ENCODE measurements at places on chromosomes 7 and 10.

GRCh38 chr10:50572017-50572491 lies 51.7 kb downstream of the SGMS1 start:
- DNase-seq, result no peak

DNA sequence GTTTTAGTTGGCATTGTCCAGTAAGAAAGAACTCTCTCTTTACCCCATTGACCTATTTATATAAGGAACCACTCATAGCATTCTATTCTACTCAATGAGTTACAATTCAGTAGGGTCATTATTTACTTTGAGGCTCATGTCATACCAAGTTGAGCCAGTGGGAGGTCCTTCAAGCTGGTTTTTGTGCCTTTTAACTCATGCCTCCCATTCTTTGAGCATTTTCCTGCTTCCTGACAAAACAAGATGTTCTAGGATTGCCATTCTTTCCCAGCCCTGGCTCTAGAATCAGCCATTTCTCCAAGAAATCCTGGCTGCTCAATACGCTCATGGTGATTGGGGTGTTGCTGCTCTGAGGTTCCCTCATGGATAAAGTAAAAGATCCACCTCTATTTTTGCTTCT lies 250.1 kb downstream of the ABCA13 start:
- DNase-seq, result no peak

DNA sequence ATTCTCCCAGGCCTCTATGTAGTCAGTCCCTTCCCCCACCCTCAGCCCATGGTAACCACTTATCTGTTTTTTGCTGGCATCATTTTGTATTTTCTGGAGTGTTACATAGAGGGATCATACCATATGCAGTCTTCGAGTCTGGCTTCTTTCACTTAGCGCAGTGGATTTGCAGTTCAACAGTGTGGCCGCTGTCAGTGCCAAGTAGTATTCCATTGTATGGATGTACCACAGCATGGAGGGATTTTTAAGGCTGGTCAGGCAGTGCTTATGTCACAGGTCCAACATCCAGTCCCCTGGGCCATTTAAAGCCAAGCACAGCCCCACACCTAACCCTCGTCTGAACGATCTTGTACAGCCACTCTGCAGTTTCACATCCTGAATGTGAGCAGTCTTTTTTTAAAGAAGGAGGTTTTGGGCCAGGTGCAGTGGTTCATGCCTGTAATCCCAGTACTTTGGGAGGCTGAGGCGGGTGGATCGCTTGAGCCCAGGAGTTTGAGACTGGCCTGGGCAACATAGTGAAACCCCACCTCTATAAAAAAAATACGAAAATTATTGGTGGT lies 121.8 kb downstream of the CUX1 start:
- DNase-seq, result no peak

GRCh38 chr10:100333661-100334440 lies 3.8 kb upstream of the PKD2L1 start:
- no peak for DNase-seq

DNA sequence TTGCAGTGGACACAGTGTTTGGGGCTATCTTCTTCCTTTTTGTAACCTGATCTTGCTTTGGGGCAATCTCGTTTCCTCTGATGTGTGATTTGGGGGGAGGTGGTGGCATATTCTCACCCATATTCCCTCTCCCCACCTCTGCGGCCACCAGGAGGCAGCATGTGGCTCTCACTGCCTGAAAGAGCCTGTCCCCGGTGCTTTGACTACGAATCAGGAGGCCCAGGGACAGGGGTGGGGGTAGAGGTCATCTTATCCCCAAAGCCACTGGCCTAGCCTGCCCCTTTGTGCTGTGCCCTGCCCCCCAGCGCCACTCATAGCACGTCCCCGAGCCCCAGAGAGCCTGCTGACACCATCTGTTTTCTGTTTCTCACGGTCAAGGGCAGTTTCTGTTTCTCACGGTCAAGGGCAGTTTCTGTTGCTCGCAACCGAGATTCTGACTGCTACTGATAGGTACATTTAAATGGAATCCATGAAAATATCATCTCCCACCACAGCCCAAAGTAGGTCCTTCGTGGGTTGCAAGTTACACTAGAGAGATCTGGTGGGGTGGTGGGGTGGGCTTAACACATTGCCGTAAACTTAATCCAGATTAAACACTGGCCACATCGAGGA lies 28.2 kb downstream of the PHYH start:
- DNase-seq, result peak; percentile 46

DNA sequence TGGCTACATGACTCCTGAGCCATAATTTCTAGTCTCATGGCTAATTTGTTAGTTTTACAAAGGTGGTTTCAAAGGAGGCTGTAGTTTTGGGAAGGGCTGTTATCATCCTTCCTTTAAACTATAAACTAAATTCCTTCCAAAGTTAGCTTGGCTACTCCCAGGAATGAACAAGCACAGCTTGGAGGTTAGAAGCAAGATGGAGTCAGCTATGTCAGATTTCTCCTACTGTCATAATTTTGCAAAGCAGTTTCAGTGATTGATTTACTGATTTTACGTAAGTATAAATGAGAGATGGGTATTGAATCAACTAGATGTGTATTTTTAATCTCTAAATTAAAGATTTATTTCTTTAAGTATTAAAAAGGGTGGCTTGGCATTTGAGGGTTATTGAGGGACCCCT lies 79.9 kb downstream of the PHTF2 start:
- DNase-seq, result no peak

DNA sequence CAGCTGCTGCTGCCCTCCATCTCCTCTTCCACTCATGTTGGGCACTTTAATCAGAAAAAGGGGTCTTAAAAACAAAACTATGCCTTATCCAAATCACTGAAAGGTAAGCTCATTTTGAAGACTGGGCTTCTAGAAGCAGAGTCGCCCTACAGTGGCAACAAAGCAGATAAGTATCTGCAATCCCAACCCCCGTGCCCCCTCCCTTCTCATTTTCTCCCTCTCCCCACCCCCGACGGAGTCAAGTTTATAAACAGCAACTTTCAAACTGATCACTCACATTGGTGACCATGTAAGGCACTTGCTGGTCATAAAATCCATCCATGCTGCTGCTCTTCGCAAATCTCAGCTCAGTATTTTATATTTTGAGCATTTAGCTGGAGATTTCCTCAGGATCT lies 738 bp downstream of the ETV1 start:
- no peak for DNase-seq

GRCh38 chr7:973312-973711 lies 2.0 kb downstream of the COX19 start:
- DNase-seq, result no peak

GRCh38 chr10:2340831-2341647 lies 603.7 kb upstream of the ADARB2 start:
- no peak for DNase-seq

- DNase-seq, result no peak
Observed at GRCh38 chr10:33684211-33684611, 349.7 kb upstream of the NRP1 start.

- no peak for DNase-seq
Observed at GRCh38 chr7:41912426-41912825, 209.5 kb upstream of the INHBA start.
